Fibroblast of skin of back (primary cell): ENCODE measurements at places on chromosomes 6 and 20.
A peak's percentile ranks its signal among the peaks of the same experiment; 100 is the strongest.

DNA sequence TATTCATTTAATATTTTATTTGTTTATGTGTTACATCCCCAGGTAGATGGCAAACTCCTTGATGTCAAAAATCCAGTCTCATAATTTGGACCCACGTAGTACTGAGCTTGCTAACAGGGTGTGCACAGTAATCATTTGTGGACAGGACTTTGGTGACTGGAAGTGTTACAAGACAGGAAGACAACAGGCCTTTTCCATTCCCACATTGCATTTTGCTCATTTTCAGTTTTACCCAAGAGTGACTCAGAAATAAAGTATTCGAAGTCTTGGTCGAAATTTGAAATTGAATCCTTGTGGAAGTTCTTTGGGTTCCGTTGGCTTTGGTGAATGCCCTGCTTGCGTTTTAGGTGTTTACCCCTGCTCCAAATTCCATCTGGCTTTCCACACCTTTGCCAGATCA, 63.0 kb upstream of the THBS2 start:
- peak; percentile 13 for DNase-seq

GRCh38 chr6:91509711-91510110, 922.8 kb upstream of the MAP3K7 start:
- no peak for DNase-seq

DNA sequence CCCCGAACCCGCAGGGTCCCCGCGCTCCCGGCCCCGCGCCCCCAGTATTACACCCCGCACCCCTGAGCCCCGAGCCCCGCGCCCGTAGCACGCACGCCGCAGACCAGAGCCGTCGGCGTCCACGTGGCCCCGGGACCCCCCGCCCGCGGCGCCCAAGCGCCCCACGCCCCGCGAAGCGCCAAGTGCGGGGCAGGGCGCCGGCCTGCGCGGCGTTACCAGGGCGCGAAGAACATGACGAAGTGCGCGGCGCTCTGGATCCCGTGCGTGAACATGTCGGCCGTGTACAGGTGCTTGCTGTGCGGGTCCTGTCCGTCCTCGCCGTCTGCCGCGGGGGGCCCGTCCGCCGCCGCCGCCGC, 312 bp downstream of the TXNDC5 start:
- DNase-seq: no peak

DNA sequence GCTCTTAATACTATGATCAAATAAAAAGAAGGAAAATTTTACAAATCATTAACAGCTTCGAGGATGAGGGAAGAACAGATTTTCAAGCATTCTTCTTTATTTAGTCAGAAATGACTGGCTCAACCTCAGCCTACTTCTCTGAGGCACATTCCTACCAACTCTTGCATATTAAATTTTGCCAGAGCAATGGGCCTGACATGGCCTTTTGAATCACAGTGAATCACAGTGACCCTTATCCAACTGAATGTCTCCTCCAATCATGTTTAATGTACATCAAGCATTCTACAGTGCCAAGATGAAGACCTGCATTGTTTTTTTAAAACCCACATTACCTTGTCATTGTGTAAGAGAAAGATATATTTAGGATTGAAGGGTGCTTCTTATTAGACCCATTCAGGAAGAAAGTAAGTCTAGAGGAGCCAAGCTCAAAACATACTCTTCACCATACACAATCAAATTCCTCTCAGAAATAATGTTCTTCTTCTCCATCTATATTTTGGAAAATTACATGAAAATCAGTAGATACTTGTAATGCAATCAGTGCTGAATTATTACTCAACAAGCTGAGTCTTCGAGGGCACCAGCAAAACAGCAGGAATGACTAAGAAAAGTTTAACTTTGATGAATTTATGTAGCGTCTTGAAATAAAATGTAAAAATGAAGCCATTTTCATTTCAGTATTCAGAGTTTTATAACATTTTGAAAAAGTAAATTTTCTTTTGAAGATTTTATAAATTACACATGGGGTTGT, 44.1 kb upstream of the MOXD1 start:
- peak; percentile 88 for DNase-seq

GRCh38 chr20:50611128-50611810, 80.1 kb downstream of the RIPOR3 start:
- DNase-seq: no peak

DNA sequence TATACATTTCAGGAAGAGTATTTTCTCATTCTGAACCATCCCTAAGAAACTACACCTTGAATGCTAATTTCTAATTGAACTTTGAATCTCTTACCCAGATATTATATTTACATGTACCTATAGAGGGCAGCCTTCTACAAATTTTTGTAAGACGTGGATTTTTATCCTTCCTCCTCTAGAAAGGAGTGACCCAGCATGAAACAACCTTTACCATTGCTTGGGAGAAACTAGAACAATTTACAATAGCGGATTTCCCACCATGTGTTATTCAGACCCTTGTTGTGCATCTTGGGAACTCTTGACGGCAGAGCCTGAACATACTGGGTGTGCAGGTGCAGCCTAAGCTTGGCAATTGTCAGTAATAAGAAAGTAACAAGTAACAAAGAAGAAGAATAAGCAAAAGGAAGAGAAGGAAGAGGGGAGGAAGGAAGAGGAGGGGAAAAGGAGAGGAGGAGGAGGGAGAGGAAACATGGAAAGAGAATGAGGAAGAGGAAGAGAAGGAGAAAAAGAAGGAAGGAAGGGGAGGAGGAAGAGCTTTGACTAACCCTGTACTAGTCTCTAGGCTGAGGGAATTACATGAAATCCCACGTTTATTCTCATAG, 10.8 kb upstream of the TAAR1 start:
- DNase-seq: peak; percentile 12

DNA sequence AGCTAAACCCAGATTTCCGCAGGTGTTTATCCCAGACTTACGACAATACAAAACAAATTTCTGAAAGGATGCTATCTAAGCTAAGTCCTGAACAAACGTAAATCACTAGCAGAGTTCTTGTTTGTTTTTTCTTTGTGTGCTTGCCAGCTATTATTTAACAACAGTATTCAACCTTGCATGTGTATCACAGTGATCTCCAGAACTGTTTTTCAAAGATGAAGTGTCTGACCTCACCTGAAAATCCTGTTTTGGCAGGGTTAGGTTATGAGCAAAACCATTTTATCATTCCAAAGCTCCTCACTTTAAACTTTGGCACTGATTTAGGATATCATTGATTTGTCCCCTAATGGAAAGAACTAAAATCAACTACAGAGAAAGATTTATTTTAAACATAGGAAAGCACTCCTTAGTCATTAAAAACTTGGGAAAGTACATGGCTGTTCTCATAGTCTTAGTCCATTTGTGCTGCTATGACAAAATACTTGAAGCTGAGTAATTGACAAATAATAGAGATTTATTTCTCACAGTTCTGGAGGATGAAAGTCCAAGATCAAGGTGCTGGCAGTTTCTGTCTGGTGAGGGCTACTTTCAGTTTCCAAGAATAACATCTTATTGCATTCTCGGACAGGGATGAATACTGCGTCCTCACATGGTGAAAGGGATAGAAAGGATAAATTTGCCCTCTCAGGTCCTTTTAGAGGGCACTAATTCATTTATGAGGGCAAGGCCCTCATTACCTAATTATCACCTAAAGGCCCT, 20.8 kb upstream of the BMP5 start:
- no peak for DNase-seq

- DNase-seq: no peak
Observed at GRCh38 chr20:32513031-32513866, 71.9 kb downstream of the NOL4L start.
